ENCODE measurements at places on chromosomes 5 and 9.

DNA sequence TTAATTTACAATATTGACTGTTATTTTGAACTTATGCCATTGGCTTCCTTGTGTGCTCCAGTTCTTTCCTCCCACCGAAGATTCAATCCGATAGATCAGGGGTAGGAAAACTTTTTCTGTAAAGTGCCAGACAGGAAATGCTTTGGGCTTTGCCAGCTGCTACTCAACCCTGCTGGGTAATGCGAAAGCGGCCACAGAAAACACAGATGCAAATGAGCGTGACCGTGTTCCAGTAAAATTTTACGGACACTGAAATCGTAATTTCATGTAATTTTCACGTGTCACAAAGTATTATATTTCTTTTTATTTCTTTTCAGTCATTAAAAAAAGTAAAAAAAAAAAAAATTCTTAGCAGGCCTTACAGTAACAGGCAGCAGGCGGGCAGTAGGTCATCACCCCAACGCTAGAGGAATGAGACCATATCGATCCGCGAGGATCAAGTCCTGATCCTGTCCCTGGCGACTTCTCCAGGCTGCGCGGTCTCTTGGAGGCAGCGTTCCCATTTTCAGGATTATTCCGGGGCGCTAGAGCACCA, 599 bp downstream of the NMRK1 start:
- DNase-seq = no peak

GRCh38 chr5:1536322-1536845, 12.6 kb upstream of the LPCAT1 start:
- no peak for DNase-seq

DNA sequence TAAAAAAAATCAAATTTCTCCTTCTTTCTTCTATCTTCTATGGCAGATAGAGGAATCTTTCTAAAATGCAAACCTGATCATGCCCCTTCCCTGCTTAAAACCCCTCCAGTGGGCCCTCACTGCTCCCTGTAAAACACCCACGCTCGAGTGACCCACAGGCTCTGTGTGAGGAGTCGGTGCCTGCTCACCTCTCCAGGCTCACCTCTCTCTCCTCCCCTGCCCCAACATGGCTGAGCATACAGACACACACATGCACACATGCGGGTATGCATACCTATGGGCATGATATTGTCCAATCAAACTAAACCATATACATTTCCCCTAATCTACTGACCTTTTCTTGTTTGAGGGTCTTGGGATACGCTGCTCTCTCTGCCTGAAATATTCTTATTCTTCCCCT, 40.8 kb upstream of the COL15A1 start:
- no peak for DNase-seq

DNA sequence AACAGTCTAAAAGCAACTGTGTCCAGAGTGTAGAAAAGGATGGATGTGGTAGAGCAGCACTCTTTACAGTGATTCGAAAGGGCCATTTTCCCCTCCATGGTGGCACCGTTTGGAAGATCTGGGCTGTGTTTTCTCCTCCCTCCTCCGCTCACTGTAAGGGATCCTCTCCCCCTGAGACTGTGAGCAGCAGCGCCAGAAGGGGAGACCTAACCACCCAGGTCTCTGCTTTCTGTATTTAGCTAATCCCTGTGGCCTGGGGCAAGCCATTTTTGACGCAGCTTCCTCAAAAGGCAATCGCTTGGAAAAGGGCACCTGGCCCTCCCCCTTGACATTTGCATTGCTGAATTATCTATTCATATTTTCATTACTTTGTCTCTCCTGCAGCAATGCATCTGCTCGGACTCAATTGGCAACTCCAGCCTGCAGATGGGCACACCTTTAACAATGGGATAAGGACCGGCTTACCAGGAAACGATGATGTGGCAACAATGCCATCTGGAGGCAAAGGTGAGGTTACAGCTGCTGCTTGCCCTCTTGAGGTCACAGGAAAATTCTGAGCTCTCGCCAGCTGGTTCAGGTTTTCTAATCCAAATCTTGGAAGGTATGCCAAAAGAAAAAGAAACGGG, 244.3 kb upstream of the WWC1 start:
- peak; percentile 58 for DNase-seq

GRCh38 chr5:89265511-89266179, 382.7 kb upstream of the MEF2C start:
- DNase-seq = no peak
